Activated CD4-positive, alpha-beta T cell treated with anti-CD3 and anti-CD28 coated beads, Interleukin-2, amount 10 ng/mL, durations not matched to agents 7 days and 5 days (primary cell): ENCODE measurements at places on chromosomes 7 and 10. TPM values are rescaled to one million over a fixed set of nuclear protein-coding genes. Genes with fewer than 3 reads are reported as not detected.

The MICU1 gene
- 28.7 TPM for total RNA-seq

The HOXA9 gene
- total RNA-seq, result not detected

- DNase-seq, result no peak
Observed at GRCh38 chr10:68172324-68172723, 59.6 kb downstream of the ATOH7 start.

- no peak for DNase-seq
Observed at GRCh38 chr10:22553452-22553995, 160.9 kb downstream of the PIP4K2A start.

- DNase-seq, result no peak
Observed at GRCh38 chr7:57868771-57869483, 418.9 kb downstream of the ZNF716 start.

DNA sequence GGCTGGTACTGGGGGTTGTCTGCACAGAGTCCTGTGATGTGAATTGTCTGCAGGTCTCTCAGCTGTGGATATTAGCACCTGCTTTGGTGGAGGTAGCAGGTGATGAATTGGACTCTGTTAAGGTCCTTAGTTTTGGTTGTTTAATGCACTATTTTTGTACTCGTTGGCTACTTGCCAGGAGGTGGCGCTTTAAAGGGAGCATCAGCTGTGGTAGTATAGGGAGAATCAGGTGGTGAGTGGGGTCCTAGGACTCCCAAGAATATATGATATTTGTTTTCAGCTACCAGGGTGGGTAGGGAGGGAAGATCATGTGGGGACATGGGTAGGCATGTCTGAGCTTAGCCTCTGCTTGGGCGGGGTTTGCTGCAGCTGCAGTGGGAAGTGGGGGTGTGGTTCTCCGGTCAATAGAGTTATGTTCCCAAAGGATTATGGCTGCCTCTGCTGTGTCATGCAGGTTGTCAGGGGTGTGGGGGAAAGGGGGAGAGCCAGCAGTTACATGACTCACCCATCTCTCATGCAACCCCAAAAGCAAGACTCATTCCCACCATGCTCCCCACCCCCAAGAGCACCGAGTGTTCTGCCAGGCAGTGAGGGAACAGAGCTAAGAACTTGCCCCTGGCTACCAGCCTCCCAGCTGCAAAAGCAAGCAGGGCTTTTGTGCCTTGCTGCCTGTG lies 53.7 kb upstream of the ZNF273 start:
- DNase-seq, result no peak

- DNase-seq, result no peak
Observed at GRCh38 chr7:137958470-137959431, 43.1 kb downstream of the CREB3L2 start.
